ENCODE measurements at places on chromosomes 6 and 20.
A peak's percentile ranks its signal among the peaks of the same experiment; 100 is the strongest.

- no peak for DNase-seq
These were observed 5.3 kb upstream of the FBXO9 start for GRCh38 chr6:53059648-53060589.

DNA sequence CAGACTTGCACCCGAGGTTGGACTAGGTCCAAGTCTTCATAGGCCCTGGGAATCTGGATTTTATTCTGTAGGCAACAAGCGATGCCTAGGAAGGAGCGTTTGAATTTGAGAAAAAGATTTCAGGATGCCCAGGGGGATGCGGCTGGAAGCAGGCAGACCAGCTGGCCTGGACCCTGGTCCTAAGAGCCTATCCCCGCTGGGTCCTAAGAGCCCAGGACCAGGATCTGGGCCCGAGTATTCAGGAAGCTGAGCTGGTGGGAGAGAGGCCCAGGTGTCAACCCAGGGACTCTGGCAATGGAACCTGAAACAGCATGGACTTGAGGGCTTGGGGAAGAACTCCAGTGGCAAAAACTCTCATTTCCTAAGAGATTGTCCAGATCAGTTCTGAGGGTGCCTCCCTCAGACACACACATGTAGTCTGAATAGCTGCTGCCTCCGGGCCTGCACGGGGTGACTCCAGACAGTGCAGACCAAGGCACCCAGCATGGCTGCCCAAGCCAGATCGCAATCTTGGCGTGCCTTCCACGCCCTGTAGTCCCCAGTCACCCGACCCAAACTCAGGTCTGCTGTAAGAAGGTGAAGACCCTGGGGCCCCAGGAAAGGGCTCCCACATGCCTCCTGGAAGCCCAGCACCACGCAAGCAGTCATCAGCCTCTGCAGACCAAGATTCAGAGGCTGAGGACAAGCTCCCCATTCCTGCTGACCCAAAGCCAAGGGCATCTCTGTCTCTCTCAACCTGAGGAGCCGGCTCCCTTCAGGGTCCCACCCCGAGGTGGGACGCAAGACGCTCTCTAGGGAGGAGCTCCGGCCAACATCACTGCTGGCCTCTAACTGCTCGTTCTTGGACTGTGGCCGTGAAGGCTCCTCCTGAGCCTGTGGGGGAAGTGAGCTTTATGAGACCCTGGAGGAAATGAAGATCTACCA, 34.4 kb downstream of the RRBP1 start:
- DNase-seq = no peak

- no peak for DNase-seq
These were observed 272.0 kb downstream of the ZNF217 start for GRCh38 chr20:53321596-53321995.

GRCh38 chr6:108608453-108609275, 47.9 kb downstream of the FOXO3 start:
- peak; percentile 45 for DNase-seq
